ENCODE measurements at places on chromosomes 7 and 10. TPM values are rescaled to one million over a fixed set of nuclear protein-coding genes. Genes with fewer than 3 reads are reported as not detected.

Gene CDK1
- 168 TPM for total RNA-seq

Gene MOSPD3
- total RNA-seq, result 17.3 TPM

Gene INA
- total RNA-seq, result 14.1 TPM

Gene ANKRD26
- 15.2 TPM for total RNA-seq

Gene FLNC
- 7.8 TPM for total RNA-seq

Gene CALHM3
- not detected for total RNA-seq

Gene CCL24
- total RNA-seq, result not detected

Gene ATXN7L1
- total RNA-seq, result 32.8 TPM

Gene ITGB8
- total RNA-seq, result 1.3 TPM

Gene ITGA8
- total RNA-seq, result 0.07 TPM

Gene MYO3A
- 0.88 TPM for total RNA-seq

- DNase-seq, result no peak
These were observed 54.9 kb downstream of the JAZF1 start for GRCh38 chr7:28125431-28126409.

DNA sequence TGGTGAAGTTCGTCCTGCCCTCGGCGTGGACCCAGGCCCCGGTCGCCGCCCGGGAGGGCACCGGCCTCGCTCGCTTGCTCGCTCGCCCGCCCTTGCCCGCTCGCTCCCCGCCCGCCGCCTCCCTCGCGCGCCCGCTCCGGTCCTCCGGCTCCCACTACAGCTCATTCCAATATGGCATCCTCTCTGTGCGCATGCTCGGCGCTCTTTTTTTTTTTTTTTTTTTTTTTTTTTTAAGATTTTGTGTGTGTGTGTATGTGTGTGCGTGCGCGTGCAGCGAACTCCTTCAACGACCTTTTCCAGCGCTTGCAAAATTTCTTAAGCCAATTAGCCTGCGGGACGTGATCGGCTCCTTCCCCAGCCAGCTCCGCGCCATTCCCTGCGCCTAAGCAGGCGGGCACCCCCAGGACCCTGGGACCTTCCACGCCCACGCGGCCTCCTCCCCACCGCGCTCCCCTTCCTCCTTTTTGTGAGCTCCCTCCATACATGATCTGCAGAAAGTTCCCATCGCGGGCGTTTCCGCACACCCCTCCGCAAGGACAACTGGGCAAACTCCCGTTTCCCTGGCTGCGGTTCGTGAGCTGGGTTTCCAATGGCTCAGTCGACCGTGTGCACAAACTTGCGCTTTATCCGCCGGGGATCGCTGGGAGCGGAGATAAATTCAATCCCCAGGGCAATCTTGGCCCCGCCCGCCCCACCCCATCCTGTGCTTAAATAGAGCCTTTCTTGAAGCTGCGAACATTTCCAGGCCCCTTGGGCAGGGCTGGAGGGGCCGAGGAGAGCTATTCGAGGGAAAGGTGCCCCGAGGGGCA, at the start of gene SFMBT2:
Gene SFMBT2, minus strand, starts transcription at position 173 of the 809 bp plus-strand sequence. CDS start 29,136 bp downstream, outside the sequence.
- DNase-seq, result peak; percentile 77

DNA sequence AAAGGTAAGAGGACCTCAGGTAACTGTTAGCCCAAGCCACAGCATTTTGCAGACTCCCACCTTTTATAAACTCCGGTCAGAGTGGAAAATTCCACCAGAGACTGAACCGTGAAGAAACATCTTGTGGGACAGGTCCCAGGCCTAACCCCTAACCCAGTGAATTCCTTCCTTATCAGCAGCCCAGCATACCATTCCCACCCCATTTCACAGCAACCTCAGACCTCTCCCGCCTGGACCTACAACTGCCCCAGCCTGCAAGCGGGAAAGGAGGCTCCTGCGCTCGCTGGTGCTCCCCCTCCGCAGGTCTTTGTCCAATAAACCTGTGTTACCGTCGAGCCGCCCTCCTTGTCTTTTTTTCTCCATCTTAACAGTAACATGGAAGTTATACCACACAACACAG, 736.6 kb downstream of the MAGI2 start:
- no peak for DNase-seq

DNA sequence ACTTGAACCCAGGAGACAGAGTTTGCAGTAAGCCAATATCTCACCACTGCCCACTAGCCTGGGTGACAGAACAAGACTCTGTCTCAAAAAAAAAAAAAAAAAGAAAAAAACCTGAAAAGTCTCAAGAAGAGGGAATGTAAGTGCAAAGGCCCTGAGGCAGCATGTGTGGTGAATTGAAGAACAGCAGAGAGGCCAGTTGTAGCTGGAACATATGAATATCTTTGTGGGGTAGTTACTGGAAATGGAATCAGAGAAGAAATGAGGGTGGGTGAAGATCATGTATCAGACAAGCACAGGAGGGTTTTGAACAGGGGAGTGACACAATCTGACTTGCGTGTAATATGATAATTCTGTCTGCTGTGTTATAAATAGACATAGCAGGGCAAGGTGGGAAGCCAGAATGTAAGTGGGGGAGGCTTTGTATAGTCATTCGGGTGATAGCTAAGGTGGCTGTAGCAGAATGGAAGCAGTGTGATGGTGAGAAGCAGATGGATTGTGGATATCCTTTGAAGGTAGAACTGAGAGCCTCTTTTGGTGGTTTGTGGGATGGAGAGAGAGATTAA, 45.3 kb upstream of the ITGA8 start:
- no peak for DNase-seq

DNA sequence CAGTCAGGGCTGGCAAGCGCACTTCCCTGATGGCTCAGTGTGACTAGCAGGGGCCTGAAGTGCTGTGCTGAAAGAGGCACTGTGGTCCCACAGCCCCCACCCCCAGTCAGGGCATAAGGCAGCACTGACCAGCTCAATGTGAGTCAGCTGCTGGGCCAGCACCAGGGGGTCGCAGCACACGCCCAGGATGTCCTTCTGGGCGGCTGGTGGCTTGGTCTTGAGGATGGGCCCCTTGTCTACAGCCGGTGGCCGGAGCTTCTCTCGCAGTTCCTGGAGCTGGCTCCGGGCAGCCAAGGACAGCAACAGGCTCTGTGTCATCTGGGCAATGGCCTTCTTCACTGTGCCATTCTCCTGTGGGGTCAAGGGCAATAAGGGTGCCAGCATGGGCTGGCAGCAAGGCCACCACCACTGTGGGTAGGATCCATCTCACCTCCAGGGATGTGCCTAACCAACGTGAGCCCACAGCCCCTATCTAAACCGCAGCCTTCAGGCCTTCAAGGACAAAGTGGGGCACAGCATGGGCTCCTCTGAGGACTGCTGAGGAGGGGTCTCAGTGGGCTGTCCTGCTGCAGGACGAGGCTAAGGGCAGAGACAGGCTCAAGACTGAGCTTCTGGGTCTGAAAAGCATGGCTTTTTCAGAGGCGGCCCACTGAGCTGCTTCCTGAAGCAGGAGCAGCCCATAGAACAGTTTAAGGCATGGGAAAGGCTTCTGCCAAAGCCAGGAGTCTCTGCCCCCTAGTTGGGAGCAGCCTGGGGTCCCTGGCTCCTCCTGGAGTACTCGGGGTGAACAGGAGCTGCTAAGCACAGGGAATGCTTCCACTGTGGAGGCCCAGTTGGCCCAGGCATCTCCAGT, 62.5 kb downstream of the CSGALNACT2 start:
- no peak for DNase-seq

DNA sequence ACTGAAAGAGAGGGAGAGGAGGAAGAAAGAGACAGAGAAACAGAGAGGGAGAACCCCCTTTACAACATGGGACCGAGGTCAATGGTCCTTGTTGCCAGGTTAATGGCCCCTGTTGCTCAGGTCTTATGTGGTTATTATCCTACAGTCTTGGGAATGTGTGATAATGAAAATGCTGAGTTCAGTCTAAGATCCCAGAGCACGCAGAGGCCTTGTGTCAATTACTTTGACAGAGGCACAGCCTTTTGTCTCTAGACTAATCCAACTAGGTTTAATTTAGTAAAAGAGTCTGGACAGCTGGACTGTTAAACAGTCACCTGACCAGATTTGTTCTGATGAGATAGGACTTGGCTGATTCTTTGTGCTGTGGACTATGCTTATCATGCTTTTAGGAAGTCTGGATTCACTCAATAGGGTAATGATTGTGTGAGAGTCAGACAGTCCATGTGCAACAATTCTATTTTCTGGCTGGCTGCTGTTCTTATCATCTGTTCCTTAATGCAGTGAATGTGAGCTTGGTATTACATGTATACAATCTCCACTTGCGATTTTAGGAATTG, 157.4 kb upstream of the MAGI2 start:
- DNase-seq, result no peak

DNA sequence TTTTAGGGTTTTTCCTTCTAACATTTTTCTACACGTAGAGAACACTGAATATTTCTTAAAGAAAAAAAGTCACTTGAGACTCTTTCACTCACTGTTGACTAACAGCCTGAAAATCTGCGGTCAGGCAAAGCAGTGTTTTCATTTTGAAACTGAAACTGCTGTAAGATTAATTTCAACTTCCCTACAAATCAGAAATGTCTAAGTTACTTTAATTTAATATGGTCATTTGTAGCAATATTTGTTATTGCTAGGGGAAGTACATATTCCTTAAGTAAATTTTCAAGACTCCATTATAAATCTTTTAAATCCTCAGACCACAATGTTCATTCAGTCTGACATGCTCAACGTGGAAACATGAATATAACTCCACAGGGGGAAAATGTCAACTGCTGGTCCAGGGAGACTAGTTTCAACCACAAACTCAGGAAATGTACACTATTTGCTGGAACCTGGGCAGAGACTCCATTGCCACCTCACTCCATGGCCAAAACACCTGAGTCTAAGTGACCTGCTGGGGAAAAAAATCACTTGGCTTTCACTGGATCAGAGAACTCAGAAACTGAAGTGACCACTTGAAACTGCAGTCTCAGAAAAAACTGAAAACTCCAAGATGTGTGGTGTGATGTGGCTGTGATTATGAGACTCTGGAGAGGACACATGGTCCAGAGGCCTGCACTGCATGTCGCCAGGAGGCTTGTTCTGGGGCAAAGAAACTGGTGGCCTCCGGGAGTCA, 161.2 kb downstream of the TAX1BP1 start:
- no peak for DNase-seq

DNA sequence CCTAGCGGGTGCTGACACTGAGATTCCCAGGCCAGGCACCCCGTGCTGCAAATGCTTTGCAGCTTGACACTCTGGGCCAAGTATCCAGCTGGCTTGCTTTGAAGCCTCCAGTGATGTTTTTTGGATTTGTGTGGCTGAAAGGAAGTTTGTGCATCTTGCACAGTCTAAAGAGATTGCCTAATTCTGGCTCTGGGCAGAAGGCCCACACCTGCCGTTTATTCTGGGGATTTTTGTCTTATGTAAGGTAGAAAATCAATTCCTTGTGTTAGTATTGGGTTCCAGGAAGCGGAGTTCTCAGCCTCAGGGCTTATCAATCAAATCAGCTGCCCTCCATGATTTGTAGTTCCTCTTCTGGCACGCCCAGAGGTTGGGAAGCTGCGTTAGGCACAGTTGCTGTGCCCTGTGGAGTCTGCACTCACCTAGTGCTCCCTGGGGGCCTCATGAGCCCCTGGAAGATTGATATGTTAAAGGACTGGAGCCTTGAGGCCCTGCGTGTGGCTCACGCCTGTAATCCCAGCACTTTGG, 8.4 kb upstream of the PURB start:
- DNase-seq, result no peak

DNA sequence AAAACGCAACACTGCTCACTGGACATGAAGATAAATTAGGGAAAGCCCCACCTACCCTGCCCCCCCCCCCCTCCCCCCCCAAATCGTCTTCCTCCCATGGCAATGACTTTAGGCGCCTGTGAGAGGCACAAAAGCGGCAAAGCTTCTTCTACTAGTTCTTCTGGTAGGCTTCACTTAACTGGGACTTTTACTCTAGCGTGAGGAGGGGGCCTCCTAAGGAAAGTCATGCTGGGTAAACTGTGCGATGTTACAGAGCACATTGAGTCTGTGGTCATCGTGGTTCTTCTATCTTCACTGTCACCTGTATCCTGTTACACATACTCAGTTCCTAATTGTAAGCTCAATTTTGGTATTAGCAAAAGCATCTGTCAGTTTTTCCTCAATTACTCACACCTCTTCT, 25.1 kb downstream of the HSPB1 start:
- DNase-seq, result no peak

- DNase-seq, result no peak
These were observed 36.6 kb downstream of the FAM53B start for GRCh38 chr10:124707551-124707950.

GRCh38 chr10:4081685-4082111, 296.7 kb upstream of the KLF6 start:
- DNase-seq, result no peak

- DNase-seq, result no peak
These were observed 115.5 kb upstream of the GALNT17 start for GRCh38 chr7:71016401-71016800.

- no peak for DNase-seq
These were observed 33.7 kb downstream of the C10orf120 start for GRCh38 chr10:122665946-122666345.

GRCh38 chr10:90561666-90562065, 296.2 kb downstream of the HTR7 start:
- no peak for DNase-seq

DNA sequence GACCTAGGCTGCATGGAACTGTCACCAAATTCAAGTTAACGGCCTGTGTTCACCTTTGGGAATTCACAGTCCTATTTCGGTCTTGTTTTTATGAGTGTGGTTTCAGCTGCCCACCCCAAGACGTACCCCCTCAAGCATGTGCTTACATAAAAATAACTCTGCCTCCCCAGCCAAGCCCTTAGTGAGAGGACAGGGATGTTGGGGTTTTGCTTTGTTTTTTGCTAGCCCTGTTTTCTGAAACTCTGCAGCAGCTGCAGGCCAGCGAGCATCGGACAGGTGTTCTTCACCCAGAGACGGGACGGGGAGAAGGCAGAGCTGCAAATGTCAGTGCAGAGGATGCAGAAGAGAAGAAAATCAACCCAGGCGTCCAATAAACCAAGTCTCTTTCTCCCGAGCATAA, 13.5 kb downstream of the CHST15 start:
- no peak for DNase-seq

GRCh38 chr7:48286836-48287235, 115.6 kb downstream of the ABCA13 start:
- DNase-seq, result no peak

Measured in A673 (cell line).